ENCODE measurements at places on chromosomes 3 and 15. TPM values are rescaled to one million over a fixed set of nuclear protein-coding genes. Genes with fewer than 3 reads are reported as not detected.

GCSAM gene
- 0.99 TPM for total RNA-seq

UBA7 gene
- total RNA-seq = 65.3 TPM

ARPP21 gene
- total RNA-seq = 15.0 TPM

LSAMP gene
- total RNA-seq = 6.7 TPM

PRSS50 gene
- 0.99 TPM for total RNA-seq

ZSCAN2 gene
- 33.2 TPM for total RNA-seq

ARGFX gene
- total RNA-seq = not detected

ECE2 gene
- total RNA-seq = not detected

PAQR9 gene
- 0.12 TPM for total RNA-seq

CHRNA5 gene
- total RNA-seq = 2.2 TPM

STAC gene
- 14.2 TPM for total RNA-seq

SLC49A4 gene
- 17.2 TPM for total RNA-seq
